ENCODE measurements at places on chromosomes 4 and X.
A peak's percentile ranks its signal among the peaks of the same experiment; 100 is the strongest.

DNA sequence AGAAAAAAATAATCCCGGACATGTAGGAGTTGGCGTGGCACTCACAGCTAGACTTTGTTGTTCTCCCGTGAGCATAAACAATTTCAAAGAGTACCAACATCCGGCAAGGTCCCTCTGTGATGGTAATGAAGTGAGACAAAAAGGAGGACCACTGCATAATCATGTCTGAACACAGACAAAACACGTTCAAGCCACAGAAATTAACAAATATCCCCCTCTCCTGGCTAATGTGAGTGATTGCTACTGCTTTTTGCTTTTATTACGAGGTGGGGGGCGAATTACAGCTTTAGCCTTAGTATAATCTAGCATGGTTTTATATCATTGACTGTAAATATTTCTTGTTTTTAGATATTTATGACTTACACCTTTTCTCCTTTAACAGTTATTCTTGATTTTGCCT lies 118.5 kb downstream of the PLS3 start:
- no peak for DNase-seq

DNA sequence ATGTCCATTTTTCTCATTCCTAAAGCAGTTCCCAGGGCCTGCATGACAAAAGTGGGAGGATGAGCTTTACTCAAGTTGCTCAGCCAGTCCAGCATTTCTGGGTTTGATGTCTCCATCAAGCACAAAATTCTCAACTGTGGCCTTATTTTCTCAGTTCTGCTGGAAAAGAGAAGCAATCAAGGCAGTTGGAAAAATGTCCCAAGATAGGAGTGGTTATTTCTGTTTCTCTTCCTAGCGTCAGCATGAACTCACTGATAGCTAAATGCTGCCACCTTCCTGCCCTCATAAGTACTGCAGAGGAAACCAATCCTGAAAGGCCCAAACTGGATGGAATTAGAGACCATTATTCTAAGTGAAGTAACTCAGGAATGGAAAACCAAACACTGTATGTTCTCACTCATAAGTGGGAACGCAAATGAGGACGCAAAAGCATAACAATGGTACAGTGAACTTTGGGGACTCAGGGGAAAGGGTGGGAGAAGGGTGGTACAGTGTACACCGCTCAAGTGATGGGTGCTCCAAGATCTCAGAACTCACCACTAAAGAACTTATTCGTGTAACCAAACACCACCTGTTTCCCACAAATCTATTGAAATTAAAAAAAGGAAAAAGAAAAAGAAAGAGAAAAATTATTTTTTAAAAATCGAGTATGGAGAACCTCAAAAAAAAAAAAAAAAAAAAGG lies 29.6 kb downstream of the ADH7 start:
- DNase-seq: peak; percentile 25

DNA sequence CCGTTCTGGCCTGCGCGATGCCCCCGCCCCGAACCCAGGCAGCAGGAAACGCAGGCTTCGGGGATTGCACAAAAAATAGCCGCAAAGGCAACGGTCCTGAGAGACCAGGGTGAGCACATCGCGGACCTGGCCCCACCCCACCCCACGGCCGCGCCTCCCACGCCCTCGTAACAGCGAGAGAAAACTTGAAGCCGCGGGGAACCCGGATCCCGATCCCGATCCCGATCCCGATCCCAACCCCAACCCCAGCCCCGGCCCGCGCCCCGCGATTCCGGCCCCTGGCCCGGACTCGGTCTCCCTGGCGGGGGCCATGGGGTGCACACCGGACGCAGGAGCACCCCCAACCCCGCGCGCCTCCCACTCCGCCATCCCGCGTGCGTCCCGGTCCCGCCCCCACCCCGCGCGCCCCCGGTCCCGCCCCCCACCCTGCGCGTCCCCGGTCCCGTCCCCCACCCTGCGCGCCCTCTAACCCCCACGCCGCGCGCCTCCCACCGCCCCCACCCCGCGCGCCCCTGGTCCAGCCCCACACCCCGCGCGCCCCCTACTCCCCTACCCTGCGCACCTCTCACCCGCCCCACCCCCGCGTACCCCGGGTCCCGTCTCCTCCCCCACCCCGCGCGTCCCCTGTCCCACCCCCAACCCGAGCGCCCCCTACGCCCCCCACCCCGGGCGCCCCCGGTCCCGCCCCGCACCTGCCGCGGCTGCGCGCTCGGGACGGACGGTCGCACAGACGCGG lies 29.0 kb downstream of the NOP14 start:
- peak; percentile 45 for DNase-seq

- peak; percentile 50 for DNase-seq
Measured at GRCh38 chrX:56726605-56727004, 2.4 kb upstream of the NBDY start.

GRCh38 chr4:123939621-123940020 lies 543.0 kb downstream of the SPRY1 start:
- DNase-seq: no peak

- no peak for DNase-seq
Measured at GRCh38 chr4:183858011-183858615, 47.0 kb upstream of the STOX2 start.

DNA sequence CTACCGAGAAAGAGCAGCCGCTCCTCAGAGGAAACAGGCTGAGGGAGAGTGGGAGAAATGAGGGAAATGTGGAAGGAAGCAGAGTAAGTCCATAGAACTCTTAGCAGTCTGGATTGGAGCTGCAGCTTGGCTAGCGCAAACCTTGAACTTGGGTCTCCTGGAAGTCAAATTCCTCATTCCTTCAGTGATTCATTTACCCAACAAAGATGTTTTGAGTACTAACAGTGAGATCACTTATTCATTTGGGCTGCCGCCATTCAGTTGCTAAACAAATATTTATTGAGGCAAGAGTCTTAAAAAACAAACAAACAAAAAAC lies 51.5 kb downstream of the SEL1L3 start:
- no peak for DNase-seq

DNA sequence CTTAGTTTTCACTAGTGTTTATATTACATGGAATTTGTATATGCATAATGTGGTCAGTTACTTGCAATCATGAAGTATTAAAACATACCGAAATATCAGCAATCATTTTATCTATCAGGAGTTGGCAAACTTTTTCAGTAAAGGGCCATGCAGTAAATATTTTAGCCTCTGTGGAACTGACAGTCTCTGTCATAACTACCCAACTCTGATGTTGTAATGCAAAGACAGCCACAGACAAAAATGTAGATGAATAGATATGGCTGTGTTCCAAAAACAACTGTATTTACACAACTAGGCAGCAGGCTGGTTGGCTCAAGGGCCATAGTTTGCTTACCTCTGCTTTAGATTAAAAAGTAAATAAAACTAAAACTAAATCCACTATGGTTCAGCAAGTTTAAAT lies 200.2 kb downstream of the HS3ST1 start:
- no peak for DNase-seq

GRCh38 chrX:39677978-39678791 lies 419.6 kb downstream of the BCOR start:
- DNase-seq: no peak

GRCh38 chr4:76659103-76659490 lies 224.1 kb downstream of the SHROOM3 start:
- DNase-seq: no peak

DNA sequence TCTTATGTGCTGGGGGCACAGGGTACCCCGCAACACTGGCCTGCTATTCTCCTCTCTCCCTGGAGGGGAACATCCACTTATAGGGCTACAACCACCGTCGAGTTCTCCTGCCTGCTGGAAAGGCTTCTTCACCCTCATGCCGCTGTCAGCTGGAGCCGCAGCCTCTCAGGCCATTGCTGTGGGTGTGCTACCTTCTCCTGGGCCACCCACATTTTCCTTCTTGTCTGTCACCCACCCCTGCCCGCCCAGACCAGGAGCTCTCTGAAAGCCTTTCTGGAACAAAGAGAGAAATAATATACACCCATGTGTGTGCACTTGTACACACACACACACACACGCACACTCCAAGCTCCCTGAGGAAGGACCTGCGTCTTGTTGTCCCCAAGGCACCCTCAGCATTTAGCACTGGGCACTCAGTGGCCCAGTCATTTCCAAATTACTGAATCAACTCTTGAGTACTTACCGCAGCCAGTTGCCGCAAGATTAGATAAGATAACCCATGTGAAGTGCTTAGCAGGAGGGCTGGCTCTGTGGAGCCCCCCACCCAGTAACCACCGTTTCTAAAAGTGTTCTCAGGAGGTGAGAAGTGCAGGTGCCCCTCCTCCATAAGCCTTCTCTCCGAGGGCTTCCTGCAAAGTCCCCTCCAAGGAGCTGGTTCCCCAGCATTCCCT lies 50.2 kb downstream of the CPZ start:
- DNase-seq: no peak

- no peak for DNase-seq
Measured at GRCh38 chr4:163701916-163702315, 207.4 kb downstream of the TMA16 start.

GRCh38 chr4:47669946-47670345 lies 167.9 kb downstream of the CORIN start:
- DNase-seq: no peak

GRCh38 chr4:80611678-80611979 lies 276.1 kb downstream of the CFAP299 start:
- DNase-seq: no peak

- no peak for DNase-seq
Measured at GRCh38 chr4:1285790-1286553, 3.7 kb upstream of the MAEA start.

DNA sequence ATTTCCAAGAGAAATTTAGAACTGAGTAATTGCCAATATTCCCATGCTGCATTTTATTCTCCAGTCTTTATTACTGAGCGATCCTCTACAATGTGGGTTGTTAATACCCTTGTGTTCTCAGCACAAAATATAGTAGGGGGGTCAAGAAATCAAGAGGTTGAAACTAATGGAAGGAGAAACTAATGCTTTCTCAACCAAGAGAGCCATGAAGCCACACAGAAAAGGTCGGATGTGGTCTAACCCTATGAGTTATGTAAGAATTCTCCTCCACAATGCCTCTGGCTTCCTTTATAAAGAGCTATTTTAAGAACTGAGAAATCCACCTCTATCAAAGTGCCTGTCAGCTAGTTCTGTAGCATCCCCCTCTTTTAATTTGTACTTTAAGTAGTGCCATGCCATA lies 268.5 kb downstream of the CHIC1 start:
- DNase-seq: no peak

- no peak for DNase-seq
Measured at GRCh38 chr4:40334591-40335524, at the start of gene CHRNA9. Gene CHRNA9 (plus strand): TSS chr4:40335333. CDS start chr4:40335468, 135 bp downstream.

DNA sequence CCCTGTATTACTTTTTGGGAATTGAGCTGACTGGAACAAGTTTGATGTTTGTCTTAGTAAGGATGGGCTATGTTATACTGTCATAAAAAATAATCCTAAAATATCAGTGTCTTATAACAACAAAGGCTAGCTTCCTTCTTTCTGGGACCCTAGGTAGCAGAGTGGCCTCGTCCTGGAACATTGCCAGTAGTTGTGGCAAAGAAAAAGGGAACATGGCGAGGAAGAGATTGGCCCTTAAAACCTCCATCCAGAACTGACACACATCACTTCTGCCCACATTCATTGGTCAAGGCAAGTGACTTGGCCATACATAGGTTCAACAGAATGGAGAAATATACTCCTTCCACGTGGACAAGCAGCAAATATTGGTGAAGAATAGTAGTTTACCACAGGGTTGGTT lies 287.9 kb downstream of the PPP1R2C start:
- no peak for DNase-seq

DNA sequence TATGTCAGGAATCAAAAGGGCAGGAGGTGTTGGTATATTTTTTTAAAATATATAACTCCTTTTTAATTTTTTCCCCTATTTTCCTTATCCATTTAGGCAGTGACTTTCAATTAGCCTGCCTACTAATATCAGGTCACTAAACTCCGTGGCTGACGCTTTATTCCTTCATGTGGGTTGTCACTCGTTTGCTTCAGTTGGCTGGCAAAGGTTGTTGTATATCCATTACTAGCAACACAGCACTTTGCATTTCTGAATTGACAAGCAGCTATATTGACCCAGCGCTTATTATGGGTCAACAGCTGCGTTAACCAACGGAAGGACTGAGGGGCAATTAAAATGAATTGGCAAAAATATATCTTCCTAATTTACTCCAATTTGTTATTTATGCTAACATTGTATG lies 87.7 kb downstream of the ARX start:
- DNase-seq: no peak

DNA sequence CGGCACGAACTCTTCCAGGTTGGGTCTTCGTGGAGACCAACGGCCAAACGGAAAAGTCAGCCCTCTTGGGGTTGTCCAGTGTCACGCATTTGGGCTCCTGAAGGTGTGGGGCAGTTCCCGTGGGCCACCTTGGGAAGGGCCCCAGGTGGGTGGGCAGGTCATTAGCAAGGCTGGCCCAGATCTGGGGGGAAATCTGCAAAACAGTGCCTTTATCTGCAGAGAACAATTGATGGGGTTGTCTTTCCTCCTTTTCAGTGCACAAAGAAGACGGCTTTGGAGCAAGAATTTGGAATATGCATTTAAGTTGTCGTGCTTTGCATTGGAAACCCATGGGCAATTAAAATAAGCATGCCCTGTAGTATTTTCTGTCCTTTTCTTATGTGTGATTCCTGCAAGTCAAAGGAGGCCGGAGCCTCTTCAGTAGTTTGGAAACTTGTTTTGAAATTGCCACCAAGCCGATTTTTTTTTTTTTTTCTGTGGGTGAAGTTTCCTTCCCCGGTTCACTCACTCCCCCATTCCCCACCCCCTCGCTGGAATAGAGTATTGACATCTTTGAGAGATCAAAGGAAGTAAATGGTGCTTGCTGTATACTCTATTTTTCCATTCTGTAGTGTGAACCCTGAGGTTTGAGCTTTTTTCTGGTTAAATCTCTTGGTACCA lies 9.8 kb downstream of the ZIC3 start:
- DNase-seq: no peak

DNA sequence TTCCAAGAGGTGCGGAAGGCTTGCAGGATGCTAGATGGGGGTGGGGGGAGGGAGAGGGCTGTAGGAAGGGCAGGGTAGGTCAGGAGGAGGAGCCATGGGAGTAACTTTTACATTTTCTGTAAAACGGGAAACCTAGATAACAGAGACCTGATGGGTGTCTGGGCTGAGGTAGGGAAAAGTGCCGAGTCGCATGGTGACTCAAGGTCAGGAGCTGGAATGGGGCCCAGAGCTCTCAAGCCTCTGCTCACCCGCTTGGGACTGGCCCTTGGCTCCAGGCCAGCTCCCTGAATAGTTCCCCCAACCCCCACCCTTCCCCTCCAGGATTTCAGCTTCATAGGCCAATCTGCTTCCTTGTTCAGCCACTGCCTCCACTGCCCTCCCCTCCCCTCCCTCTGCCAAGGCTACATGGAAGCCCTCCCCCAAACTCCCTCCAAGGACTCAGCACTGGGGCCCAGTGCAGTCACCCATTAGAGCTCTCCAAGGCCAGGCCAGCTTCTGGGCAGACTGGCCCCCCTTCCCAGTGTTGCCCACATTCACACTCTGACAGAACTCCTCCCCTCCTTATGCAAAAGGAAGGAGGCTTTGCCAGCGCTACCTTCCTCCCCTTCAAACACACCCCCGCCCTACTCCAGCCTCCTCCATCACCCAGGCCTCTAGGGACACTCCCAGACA lies 43.6 kb downstream of the TSC22D3 start:
- no peak for DNase-seq
